ENCODE measurements at places on chromosomes 1 and 21.
A peak's percentile ranks its signal among the peaks of the same experiment; 100 is the strongest.

DNA sequence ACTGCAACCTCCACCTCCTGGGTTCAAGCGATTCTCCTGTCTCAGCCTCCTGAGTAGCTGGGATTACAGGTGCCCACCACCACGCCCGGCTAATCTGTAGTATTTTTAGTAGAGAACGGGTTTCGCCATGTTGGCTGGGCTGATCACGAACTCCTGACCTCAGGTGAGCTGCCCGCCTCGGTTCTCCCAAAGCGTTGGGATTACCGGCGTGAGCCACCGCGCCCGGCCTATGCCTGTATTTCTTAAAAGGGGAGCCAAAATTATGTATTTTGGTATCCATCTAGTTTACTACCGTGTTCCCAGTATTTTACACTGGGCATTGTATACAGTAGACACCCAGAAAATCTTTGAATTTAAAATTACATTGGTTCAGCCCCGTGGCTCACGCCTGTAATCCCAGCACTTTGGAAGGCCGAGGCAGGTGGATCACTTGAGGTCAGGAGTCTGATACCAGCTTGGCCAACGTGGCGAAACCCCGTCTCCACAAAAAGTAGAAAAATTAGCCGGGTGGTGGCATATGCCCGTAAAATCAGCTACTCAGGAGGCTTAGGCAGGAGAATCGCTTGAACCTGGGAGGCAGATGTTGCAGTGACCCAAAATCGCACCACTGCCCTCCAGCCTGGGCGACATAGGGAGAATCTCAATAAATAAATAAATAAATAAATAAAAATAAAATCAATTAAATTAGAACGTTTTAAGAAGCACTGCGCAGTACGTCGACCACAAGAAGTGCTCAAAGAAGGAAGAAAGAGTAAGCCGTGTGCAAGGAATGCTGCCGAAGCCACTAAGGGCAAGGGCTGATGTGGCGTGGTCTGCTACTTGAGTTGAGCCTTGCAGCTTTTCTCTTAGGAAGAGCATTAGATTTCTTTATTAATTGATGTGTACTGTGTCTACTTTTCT is 1.5 kb upstream of the THRAP3 start:
- no peak for DNase-seq

- DNase-seq: no peak
Measured at GRCh38 chr1:243420016-243420945, 164.4 kb downstream of the SDCCAG8 start.

GRCh38 chr1:24362982-24363614 is 43.9 kb downstream of the GRHL3 start:
- DNase-seq: no peak

GRCh38 chr1:16925635-16926490 is 4.1 kb downstream of the CROCC start:
- no peak for DNase-seq

DNA sequence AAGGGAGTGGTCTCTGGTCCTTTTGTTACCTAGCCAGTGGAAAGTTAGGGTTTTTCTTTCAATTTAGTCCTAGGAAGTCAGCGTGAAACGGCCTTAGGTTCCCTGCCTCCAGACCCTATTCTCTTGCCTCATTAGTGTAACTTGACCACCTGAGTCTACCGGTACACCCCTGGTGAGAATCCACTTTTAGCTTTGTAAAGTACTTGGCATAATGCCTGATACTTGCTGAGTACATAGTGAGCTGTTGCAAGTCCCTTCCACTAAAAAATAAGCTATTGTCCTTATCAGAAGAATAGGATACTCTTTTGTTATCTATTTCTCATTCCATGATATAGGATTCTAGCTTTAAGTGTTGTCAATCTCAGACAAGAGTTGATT is 228.8 kb downstream of the ST6GALNAC3 start:
- DNase-seq: no peak

GRCh38 chr1:64126581-64126980 is 76.8 kb upstream of the UBE2U start:
- DNase-seq: no peak

GRCh38 chr1:109091839-109092193 is 1.3 kb downstream of the TMEM167B start:
- DNase-seq: no peak

DNA sequence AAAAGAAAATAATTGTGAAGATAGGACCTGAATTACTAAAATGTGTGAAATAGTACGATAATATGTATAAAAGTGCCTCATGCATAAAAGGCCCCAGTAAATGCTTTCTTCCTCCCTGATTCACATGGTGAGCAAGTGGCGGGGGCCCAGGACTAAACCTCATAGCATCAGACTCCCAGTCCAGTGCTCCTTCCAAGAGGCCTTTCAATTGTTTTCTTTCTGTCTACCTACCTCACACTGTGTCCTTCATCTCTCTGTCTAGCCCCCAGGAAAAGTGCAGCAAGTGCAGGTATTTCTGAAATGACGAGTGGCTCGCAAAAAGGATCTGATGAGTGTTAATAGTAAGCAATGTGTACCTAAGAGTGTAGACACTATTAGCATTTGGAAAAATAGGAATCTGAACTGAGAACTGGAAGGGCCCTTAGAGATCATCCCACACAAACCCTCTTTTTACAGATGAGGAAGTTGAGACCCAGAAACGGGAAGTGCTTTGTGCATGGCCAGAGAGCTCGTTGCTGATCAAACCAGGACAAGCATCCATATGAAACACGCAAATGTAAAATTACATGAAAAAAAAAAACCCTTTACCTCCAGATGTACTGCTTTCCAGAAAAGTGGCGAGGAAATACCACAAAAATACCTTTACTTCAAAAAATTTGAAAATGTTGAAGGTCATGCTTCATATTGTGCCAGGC is 118.2 kb upstream of the HOOK1 start:
- no peak for DNase-seq

DNA sequence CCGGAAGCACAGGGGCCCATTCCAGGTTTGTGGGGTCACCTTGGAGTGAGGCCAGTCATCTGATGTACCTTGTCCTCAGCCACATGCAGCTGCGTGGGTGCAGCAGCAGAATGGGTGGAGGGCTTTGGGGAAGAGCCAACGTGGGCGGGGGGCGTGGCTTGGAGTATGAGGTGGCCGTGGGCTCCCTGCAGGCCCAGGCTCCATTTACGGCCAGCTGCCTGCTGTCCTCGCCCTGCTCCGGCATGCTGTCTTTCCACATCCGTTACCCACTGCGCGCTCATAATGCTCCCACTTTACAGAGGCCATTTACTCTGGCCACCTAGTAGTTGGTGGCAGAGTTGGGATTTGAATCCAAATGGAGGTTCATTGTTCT is 27.8 kb upstream of the TINAGL1 start:
- DNase-seq: no peak

GRCh38 chr1:223016890-223017289 is 126.2 kb downstream of the TLR5 start:
- no peak for DNase-seq

- DNase-seq: no peak
Measured at GRCh38 chr1:25567710-25568089, 24.3 kb downstream of the LDLRAP1 start.

DNA sequence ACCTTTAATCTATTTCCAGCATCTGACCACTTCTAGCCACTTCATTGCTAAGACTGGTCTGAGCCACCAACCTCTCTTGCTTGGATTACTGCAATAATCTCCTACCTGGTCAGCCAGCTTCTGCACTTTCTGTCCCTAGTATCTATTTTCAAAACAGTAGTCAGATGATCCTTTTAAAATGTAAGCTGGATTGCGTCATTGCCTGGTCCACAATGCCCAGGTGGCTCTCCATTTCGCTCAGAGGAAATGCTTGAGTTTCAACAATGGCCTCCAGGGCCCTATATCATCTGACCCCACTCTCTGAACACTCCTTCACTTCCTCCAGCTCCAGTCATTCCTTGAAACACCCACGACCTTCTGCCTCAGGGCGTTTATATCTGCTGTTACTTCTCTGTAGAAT is 2.3 kb downstream of the FYB2 start:
- DNase-seq: no peak

DNA sequence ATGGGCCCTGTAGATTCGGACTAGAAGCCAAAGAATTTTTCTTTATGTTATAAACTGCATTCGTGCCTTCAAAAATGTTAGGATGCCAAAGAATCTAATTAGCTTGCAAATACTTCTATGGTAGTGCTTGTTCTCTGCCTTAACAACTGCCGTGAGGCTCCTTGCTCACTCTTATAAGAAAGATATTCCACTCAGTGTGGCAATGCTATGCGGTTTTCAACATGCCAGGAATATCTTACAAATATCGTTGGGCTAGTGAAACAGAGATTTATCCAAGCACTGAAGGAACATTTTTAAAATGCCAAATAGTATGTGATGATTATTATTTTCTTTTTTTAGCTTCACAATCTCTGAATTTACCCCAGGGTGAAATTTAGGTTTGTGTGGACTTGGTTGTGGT is 198.2 kb downstream of the GREM2 start:
- DNase-seq: no peak

GRCh38 chr1:65083263-65083896 is 64.6 kb upstream of the AK4 start:
- DNase-seq: no peak

GRCh38 chr1:68293122-68293521 is 60.8 kb upstream of the WLS start:
- no peak for DNase-seq

DNA sequence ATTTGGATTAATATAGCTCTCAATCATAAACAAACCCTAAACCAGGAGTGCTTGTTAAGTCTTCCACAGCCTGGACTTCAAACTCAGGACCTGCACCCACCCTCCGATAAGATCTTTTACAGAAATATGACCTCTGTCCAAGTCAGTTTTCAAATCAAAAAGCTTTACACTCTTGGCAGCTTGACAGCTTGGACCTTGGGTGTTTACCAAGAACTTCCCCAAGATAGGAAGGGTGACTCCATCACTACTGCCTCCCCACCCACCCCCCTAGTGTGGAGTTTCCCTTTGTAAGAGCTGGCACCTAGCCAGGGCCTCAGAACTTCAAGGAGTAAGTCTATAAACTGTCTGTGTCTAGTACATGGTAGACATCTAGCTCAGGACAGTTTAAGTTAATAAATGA is 9.6 kb downstream of the BCAR3 start:
- DNase-seq: peak; percentile 88

GRCh38 chr1:104868794-104869193 is 1119.1 kb downstream of the AMY1C start:
- no peak for DNase-seq

DNA sequence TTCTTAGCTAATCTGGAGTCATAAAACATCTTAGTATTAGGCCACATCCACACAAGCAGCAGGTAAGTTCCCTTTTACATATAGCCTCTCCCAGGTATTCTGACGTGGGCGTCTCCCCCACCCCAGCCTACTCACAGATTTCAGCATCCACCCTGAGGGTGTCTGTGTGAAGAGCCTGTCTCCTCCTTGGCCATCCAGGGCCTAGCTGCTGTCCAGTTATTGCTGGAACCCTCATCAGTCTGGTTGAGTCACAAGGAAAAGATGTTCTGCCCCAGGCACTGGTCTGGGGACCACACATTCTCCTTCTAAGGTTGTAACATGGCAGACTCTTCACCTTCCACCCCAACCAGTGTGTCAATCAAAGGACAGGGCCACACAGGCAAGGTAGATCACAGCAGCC is 57.6 kb downstream of the ETS2 start:
- no peak for DNase-seq

- no peak for DNase-seq
Measured at GRCh38 chr1:78092643-78093042, 46.9 kb downstream of the GIPC2 start.

GRCh38 chr1:30250338-30250983 is 472.9 kb downstream of the MATN1 start:
- DNase-seq: no peak

GRCh38 chr1:173779936-173780335 is 44.5 kb upstream of the DARS2 start:
- no peak for DNase-seq

- no peak for DNase-seq
Measured at GRCh38 chr1:242065813-242066212, 66.9 kb upstream of the MAP1LC3C start.

DNA sequence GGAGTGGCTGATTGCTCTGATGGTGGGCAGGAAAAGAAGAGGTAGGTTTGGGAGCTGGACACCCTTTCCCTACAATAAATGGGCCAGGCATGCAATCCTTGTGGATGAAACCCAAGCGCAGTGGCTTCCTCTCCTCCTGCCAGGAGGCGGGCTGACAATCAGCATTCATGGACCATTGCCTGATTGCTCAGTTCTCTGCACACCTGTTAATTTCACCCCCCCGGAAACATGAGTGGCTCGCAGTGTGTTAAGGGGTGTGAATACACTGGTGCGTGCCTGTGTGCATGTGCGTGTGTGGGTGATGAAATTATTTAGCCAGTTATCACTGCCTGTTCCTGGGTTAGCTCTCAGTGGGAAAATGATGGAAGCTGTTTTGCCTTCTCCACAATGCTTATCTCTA is 310.7 kb downstream of the PCP4 start:
- no peak for DNase-seq

GRCh38 chr21:26842974-26843932 is 2.0 kb downstream of the ADAMTS1 start:
- DNase-seq: peak; percentile 69

- no peak for DNase-seq
Measured at GRCh38 chr1:27633298-27633610, 1.7 kb downstream of the FGR start.

- DNase-seq: no peak
Measured at GRCh38 chr1:98906809-98907208, 97.9 kb downstream of the PLPPR5 start.

DNA sequence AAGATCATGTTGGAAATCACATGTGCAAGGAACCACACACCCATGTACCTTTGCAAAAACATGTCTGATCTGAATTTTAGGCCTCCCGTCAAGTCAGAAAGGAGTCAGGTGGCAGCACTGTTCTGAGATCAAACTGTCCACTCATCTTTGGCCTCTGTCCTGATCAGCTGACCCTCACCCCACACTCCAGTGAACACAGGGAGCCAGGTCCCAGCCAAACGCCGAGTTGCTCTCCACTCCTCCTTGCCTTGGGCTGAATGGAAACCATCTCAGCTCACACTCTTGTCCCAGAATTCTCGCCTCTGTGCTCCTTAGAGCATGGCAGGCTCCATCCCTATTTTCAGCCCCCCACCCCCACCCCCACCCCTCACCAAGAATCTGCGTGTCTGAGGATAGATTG is 4.6 kb upstream of the RNF186 start:
- no peak for DNase-seq

- no peak for DNase-seq
Measured at GRCh38 chr1:162137179-162137960, 67.9 kb downstream of the NOS1AP start.
